ENCODE measurements at places on chromosomes 3 and 15.
A peak's percentile ranks its signal among the peaks of the same experiment; 100 is the strongest.

DNA sequence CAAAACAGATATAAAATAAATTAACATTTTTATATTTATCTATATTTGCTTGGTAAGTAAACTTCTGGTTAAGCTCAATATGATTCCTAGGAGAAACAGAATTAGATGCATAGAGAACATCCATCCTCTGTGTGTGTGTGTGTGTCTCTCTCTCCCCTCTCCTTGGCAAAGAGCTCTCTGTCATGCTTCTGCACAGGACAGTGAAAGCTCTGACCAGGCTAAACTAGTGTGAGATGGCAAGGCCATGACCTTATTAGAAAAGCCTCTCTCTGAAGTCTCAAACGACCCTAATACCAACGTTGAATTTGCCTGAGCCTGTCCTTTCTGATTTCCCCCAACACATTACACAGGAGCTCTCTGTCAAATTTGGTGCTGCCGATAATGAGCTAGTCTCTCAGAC is 746.0 kb downstream of the VGLL3 start:
- DNase-seq: no peak

DNA sequence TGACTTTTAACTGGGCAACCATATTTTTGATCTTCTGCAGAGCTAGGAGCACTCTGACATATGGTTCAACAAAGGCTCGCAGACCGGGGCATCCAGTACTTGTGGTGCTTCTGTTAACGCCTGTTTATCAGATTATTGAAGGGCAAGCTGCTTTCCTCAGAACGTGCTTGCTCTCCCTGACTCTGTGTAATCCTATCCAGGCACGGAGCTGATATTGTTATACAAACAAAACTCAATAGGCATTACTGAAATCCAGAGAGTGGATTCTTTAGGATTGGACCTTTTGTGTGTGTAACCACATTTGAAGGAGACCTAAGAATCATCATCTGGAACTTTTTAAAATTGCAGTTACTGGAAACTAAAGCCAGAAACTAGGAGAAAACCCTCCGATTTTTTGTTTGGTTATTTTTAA is 246.5 kb downstream of the PTPRG start:
- DNase-seq: no peak

GRCh38 chr15:75821786-75822345 is 21.4 kb upstream of the UBE2Q2 start:
- DNase-seq: no peak

GRCh38 chr15:75666823-75667501 is 19.2 kb downstream of the SNX33 start:
- no peak for DNase-seq

GRCh38 chr15:81752974-81753373 is 292.8 kb downstream of the MEX3B start:
- DNase-seq: no peak

DNA sequence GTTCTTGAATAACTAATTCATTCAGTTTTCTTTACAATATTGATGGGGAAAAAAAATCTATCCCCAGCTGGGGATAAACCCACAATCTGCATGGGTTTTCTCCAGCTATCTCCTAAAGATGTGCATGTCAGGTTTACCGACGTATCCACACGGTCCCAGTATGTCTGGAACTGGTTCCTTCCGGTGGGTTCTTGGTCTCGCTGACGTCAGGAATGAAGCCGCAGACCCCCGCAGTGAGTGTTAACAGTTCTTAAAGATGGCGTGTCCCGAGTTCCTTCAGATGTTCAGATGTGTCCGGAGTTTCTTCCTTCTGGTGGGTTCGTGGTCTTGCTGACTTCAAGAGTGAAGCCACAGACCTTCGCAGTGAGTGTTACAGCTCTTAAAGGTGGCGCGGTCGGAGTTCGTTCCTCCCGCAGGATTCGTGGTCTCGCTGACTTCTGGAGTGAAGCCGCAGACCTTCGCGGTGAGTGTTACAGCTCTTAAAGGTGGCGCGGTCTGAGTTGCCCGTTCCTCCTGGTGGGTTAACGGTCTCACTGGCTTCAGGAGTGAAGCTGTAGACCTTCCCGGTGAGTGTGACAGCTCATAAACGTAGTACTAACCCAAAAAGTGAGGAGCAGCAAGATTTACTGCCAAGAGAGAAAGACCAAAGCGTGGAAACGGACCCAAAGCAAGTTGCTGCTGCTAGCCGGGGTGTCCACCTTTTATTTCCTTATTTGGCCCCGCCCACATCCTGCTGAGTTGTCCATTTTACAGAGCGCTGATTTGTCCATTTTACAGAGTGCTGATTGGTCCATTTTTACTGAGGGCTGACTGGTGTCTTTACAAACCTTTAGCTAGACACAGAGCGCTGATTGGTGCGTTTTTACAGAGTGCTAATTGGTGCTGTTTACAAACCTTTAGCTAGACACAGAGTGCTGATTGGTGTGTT is 195.1 kb upstream of the NR2F2 start:
- no peak for DNase-seq

GRCh38 chr3:13125092-13126015 is 52.1 kb upstream of the IQSEC1 start:
- no peak for DNase-seq

GRCh38 chr15:70244978-70245542 is 147.3 kb upstream of the TLE3 start:
- no peak for DNase-seq

GRCh38 chr15:77496715-77497109 is 76.0 kb downstream of the HMG20A start:
- DNase-seq: peak; percentile 68

DNA sequence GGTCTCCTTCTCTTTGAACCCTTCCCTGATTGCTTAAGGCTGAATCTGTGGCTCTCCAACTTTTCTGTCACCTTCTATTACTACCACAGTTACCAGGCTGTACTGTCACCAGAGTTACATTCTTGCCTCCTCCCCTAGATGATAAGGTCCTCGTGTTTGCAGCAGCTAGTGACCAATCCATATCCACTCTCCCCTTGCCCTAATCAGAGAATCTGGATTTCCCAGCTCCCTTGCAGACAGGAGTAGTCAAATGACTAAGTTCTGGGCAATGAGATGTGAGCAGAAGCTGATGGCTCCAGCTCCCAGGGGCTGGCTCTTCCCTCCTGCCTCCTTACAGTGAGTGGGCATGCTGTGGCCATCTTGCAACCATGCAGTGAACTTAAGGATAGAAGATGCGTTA is 95.4 kb upstream of the VGLL4 start:
- no peak for DNase-seq

DNA sequence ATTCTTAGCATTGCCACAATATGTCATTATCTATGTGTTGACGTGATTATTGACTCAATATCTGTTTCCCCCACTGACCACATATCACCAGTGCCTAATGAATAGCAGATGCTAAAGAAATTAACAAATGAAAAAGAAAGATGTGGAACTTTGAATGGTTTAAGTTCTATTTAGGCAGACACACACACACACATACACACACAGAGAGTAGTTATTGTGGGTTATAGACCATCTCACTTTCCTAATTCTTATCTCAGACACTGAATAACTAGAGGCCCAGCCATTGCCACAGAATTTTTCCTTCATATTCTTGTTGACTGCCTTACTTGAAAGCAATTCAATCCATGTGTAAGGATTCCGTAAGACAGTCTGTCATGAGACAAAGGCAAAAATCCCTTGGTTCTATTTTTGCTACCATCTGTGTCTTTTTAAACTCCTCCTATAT is 61.9 kb upstream of the PHLDB2 start:
- no peak for DNase-seq

DNA sequence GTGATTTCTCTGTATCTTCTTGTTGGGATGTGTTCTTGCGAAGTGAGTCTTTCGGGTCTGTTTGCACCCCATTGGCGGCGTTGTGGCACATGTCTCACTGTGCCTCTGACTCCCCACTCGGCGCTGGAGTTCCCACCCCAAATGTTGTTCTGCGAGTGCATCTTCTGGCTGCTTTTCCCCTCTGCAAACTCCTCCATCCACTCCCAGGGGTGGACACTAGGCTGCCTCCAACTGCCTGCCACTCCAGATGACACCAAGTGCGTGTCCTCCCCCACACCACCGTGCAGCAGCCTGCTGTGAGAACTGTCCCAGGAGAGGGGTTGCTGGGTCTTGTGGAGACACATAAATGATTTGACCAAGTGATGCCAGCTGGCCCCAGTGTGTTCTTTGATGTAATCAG is 17.6 kb downstream of the EFCC1 start:
- no peak for DNase-seq

GRCh38 chr3:16090024-16090423 is 84.5 kb upstream of the GALNT15 start:
- DNase-seq: no peak

- no peak for DNase-seq
These were observed 225.2 kb downstream of the WDR72 start for GRCh38 chr15:53534105-53534839.

- no peak for DNase-seq
These were observed 494.5 kb upstream of the PDZRN3 start for GRCh38 chr3:74119221-74119620.

DNA sequence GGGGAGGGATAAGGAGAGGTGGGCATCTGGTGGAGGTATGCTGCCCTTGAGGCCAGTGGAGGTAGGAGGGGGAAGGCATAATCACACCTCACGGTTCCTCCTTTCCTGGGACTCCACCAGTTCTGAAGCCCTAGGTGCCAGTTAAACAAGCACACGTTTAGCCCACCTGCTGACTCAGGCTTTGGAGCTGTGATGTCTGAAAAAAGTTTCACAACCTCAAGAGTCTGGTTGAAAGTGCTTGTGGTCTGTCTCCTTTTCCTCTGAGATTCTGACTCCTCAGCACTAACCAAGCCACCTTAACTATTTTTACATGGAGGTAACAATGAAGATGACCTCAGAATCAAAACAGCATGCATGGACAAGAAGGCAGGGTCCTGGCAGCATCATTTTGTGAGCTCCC is 23.0 kb downstream of the HPS3 start:
- DNase-seq: no peak

DNA sequence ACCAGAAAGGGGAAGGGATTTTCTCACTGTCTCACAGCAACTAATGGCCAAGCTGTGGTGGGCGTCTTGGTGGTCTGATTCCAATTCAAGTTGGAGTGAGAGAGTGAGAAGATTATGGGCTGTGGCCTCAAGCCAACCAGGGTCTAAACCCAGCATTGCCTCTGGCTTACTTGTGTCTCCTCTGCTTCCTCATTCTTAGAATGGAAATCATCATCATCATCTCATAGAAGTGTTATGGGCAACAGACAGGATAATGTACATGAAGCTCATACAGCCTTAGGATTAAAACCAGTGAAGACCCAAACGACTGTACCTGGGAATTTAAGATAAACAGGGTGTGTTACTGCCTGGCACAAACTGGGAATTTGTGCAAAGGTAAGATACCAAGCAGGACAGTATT is 29.1 kb upstream of the IREB2 start:
- no peak for DNase-seq

- DNase-seq: no peak
These were observed 104.7 kb upstream of the SLC7A14 start for GRCh38 chr3:170690661-170690981.

- DNase-seq: no peak
These were observed 14.0 kb downstream of the ETV5 start for GRCh38 chr3:186094696-186095425.

GRCh38 chr3:58798312-58798711 is 131.7 kb upstream of the FAM3D start:
- no peak for DNase-seq

- DNase-seq: no peak
These were observed 26.7 kb downstream of the KCNMB2 start for GRCh38 chr3:178562947-178563232.

DNA sequence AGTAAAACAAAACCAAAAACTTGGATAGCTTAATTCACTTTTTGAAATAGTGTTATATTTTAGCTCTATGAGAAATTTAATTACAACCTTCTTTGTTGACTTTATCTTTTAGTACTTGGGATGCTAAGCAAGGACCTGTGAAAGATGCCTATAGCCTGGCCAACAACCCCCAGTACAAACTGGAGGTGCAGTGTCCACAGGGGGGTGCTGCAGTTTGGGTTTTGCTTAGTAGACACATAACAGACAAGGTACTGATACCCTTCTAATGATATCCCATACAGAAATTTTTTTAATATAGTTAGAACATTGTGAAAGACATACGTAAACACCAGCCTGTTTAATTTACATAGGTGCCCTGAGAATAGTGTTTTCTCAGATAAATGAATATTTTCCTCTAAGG is 35.3 kb downstream of the CAPN7 start:
- peak; percentile 40 for DNase-seq

- DNase-seq: no peak
These were observed 2.4 kb upstream of the GPR87 start for GRCh38 chr3:151318991-151319390.

DNA sequence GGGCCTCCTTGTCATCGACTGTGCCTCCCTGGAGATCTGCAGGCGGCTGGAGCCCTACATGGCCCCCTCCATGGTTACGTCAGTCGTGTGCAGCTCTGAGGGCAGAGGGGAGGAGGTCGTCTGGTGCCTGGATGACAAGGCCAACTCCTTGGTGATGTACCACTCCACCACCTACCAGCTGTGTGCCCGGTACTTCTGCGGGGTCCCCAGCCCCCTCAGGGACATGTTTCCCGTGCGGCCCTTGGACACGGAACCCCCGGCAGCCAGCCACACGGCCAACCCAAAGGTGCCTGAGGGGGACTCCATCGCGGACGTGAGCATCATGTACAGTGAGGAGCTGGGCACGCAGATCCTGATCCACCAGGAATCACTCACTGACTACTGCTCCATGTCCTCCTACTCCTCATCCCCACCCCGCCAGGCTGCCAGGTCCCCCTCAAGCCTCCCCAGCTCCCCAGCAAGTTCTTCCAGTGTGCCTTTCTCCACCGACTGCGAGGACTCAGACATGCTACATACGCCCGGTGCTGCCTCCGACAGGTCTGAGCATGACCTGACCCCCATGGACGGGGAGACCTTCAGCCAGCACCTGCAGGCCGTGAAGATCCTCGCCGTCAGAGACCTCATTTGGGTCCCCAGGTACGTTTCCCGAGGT is 146.5 kb downstream of the LRRK1 start:
- no peak for DNase-seq

DNA sequence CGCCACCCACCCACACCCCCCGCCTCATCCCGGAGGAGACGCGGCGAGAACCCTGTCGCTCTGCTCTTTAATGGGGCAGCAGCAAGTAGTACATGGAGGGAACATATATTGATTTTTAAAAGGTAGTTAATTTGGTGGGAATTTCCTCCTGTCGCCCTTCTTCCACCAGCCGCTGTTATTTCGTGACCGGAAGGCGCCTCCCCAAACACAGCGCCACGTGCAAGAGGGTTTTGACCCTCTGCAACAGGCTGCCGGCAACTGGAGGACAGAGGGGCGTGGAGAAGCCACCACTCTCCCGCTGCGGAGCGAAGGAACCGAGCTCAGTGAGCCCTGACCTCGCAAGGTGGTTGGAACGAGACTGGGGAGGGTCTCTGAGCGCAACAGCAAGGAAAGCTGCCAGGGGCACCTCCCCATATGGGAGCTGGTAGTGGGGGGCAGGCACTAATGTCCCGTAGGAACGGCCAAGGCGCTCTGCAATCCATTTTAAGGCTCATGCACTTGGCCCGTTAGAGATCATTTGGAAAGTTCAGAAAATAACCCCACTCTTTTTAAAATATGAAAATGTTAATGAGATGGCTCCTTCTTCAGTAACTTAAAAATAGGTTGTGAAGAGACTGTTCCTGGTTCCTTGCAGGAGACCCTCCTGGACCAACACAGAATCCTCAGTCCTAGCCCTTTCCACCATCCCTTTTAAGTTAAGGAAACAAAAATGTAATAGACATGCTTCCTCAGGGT is 4.3 kb downstream of the ONECUT1 start:
- DNase-seq: no peak
